Left lung (tissue), 14 donors: ENCODE measurements at places on chromosomes 5 and 9. TPM values are rescaled to one million over a fixed set of nuclear protein-coding genes. Genes with fewer than 3 reads are reported as not detected.

AKNA gene
- 39.1 TPM for polyA plus RNA-seq

HAVCR2 gene
- polyA plus RNA-seq: 1.6 TPM

GALNT12 gene
- 14.6 TPM for polyA plus RNA-seq

IFNA13 gene
- 0.14 TPM for polyA plus RNA-seq

SOX30 gene
- 0.14 TPM for polyA plus RNA-seq

ZNF608 gene
- polyA plus RNA-seq: 95.2 TPM

PCDHA11 gene
- polyA plus RNA-seq: 0.32 TPM

DNA sequence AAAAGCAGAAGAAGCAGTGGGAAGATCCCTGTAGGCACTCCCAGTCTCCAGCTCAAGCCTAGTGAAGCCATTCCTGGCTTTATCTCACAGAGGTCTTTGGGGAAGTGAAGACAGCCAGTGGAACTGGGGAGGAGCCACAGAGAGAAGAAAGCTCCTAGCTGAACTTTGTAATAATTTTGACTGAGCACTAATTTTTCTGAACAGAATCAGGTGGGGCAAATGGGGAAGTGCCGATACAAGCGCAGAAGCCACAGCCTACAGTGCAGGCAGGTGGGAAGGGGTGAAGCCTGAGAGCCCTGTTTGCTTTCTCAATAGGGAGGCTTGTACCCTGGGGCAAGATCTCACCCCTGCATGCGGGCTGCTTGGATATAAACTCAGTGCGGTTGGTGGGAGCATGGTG is 48.4 kb upstream of the SNAPC3 start:
- H3K36me3 ChIP-seq: no peaks in the 10 kb centered on the region
- H3K27me3 ChIP-seq: no peaks in the 10 kb centered on the region
- no peaks in the 10 kb centered on the region for H3K4me1 ChIP-seq
- H3K4me3 ChIP-seq: no peak overlapping the region
- DNase-seq: no peak

DNA sequence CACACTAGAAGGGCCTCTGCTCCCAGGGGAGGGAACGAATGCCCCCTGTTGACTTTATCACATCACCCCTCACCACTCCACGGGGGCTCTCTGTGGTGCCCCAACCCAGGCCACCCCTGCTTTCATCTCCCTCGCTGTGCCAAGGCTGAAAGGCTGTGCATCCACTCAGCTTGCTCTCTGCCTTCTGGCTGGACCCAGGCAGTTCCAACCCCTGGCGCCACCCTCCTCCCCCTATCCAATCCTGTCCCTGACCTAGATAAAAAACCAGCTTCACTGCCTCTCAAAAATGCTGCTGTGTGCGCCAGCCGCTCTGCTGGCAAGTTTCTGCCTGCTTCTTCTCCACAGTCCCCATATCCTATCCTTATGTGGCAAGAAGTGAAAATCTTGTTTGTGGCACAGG is 22.4 kb upstream of the CORO2A start:
- no peaks in the 10 kb centered on the region for H3K27me3 ChIP-seq
- H3K4me1 ChIP-seq: no peaks in the 10 kb centered on the region
- no peak overlapping the region for H3K27ac ChIP-seq
- no peak overlapping the region for H3K4me3 ChIP-seq
- DNase-seq: no peak

GRCh38 chr5:42811591-42812446 is at the start of gene SELENOP:
Gene SELENOP, minus strand, starts transcription at chr5:42811892. Its CDS starts 3,539 bp downstream, at chr5:42808353.
- peaks cover 4% of the 10 kb centered on the region for H3K4me1 ChIP-seq
- no peaks in the 10 kb centered on the region for H3K36me3 ChIP-seq

DNA sequence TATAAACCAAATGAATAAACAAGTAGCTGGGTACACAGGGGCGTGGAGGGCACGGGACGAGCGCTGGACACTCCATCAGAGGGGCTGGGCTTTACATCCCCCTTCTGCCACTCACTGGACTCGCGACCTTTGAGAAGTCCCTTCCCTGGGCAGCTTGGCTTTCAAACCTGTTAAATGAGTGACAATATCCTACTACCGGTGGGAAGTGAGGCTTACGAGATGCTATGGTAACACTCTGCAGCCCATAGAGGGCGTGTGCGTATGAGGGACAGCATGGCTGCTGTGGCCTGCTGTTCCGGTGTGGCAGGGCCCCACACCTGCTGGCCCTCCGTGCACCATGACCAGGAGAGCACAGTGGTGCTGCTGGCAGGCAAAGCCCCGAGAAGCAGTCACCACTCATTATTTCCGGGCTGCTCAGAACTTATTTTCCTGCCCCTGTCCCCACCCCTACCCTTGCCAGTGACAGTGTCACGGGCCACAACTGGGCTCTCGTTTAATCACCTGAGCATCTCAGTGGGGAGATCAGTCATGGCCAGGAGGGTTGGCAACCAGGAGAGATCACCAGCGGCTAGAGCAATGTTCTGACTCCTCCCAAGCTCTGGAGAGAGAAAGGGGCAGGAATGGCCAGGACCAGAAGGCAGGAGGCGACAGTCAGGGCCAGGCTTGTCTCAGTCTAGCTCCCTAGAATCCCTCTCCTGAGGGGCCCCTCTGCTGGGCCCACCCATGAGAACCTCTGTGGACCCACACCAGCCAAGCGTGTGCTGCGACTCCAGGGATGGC is 10.5 kb downstream of the CLTB start:
- no peaks in the 10 kb centered on the region for H3K27me3 ChIP-seq
- no peak for DNase-seq
- H3K4me3 ChIP-seq: no peak overlapping the region
- peaks cover 3% of the 10 kb centered on the region for H3K4me1 ChIP-seq

GRCh38 chr5:77987331-77987730 is 211.2 kb upstream of the TBCA start:
- H3K36me3 ChIP-seq: peaks cover 25% of the 10 kb centered on the region
- DNase-seq: no peak
- peaks cover 4% of the 10 kb centered on the region for H3K27me3 ChIP-seq
- H3K27ac ChIP-seq: no peak overlapping the region
- no peaks in the 10 kb centered on the region for H3K4me1 ChIP-seq
- H3K4me3 ChIP-seq: no peak overlapping the region

- no peaks in the 10 kb centered on the region for H3K36me3 ChIP-seq
- no peaks in the 10 kb centered on the region for H3K27me3 ChIP-seq
- no peak overlapping the region for H3K27ac ChIP-seq
- no peak overlapping the region for H3K4me3 ChIP-seq
- DNase-seq: no peak
- no peaks in the 10 kb centered on the region for H3K4me1 ChIP-seq
These were observed 639.6 kb downstream of the CETN3 start for GRCh38 chr5:89769975-89770374.

DNA sequence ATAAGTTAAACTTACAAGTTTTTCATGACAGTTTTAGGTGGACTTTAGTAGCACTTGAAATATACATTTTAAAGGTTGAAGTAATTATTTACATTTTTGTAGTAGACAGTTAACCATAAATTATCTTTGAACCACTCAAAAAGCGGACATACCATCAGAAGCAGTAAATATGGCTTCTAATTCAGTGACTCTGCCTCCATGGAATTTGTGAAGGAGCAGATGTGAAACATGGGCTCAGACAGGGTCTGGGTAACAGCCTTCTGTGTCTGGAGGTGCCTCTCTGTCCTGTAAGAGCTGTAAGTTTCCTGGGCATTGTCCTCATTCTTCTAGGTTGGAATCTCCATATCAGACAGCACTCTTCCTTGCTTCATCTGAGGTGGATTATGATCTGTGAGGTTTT is 12.4 kb downstream of the RLN2 start:
- no peak overlapping the region for H3K4me3 ChIP-seq
- H3K27me3 ChIP-seq: no peaks in the 10 kb centered on the region
- no peaks in the 10 kb centered on the region for H3K4me1 ChIP-seq
- H3K36me3 ChIP-seq: no peaks in the 10 kb centered on the region
- no peak overlapping the region for H3K27ac ChIP-seq

- no peaks in the 10 kb centered on the region for H3K4me1 ChIP-seq
- no peak for DNase-seq
These were observed 340.9 kb downstream of the KCNN2 start for GRCh38 chr5:114702731-114703130.

DNA sequence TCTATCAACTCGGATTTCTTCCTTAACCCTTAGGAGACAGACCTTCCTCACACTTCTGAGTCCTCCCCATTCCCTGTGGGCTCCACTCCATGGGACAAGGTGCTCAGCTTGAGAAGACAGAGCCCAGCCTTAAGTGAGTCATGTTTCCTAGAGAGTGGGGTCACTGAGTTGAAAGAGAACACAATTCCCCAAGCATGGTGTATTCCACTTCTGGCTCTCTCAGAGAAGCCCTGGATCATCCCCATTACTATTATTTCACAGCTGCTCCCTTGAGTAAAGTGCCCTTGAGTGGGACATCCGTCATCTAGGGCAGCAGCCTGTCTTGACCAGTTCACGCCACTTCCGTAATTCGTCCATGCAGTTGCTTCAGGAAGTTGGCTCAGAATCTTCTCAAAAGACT is 604.8 kb downstream of the BNC2 start:
- no peak overlapping the region for H3K4me3 ChIP-seq
- peaks cover 3% of the 10 kb centered on the region for H3K27me3 ChIP-seq
- no peak overlapping the region for H3K27ac ChIP-seq
- H3K36me3 ChIP-seq: no peaks in the 10 kb centered on the region

GRCh38 chr5:10528056-10528816 is 35.6 kb upstream of the ANKRD33B start:
- H3K27ac ChIP-seq: no peak overlapping the region
- H3K36me3 ChIP-seq: no peaks in the 10 kb centered on the region
- no peak overlapping the region for H3K4me3 ChIP-seq
- H3K4me1 ChIP-seq: peaks cover 4% of the 10 kb centered on the region

GRCh38 chr5:108661024-108661423 is 86.7 kb upstream of the FER start:
- no peak overlapping the region for H3K4me3 ChIP-seq
- no peaks in the 10 kb centered on the region for H3K4me1 ChIP-seq
- no peaks in the 10 kb centered on the region for H3K36me3 ChIP-seq
- DNase-seq: no peak
- H3K27ac ChIP-seq: no peak overlapping the region

- peaks cover under 1% of the 10 kb centered on the region for H3K4me1 ChIP-seq
- H3K36me3 ChIP-seq: no peaks in the 10 kb centered on the region
- no peaks in the 10 kb centered on the region for H3K27me3 ChIP-seq
- H3K4me3 ChIP-seq: no peak overlapping the region
- DNase-seq: no peak
These were observed 131.9 kb downstream of the NPR3 start for GRCh38 chr5:32842813-32843530.

GRCh38 chr5:143516249-143516648 is 112.8 kb upstream of the NR3C1 start:
- H3K27me3 ChIP-seq: no peaks in the 10 kb centered on the region
- H3K4me1 ChIP-seq: no peaks in the 10 kb centered on the region
- no peak overlapping the region for H3K4me3 ChIP-seq
- no peaks in the 10 kb centered on the region for H3K36me3 ChIP-seq

DNA sequence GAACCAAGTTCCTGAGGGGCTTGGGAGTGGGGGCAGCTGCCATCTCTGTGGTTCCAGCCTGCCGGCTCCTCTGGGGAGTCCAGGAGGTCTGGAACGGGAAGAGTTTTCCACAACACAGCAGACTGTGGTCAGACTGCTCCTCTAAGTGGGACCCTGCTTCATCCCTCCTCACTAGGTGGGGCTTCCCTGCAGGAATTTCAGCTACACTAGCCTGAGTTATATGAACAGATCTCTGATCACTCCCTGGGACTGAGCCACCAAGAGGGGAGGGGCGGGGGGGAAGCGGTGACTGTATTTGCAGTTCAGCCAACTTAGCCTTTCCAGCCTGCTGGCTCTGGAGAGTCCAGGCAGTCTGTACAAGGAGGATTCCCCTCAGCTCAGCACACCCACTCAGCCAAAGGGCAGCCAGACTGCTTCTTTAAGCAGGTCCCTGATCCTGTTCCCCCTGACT is 19.4 kb downstream of the DTWD2 start:
- H3K27me3 ChIP-seq: no peaks in the 10 kb centered on the region
- no peaks in the 10 kb centered on the region for H3K36me3 ChIP-seq
- no peak overlapping the region for H3K4me3 ChIP-seq
- no peaks in the 10 kb centered on the region for H3K4me1 ChIP-seq

GRCh38 chr9:13033959-13034693 is 245.4 kb downstream of the MPDZ start:
- H3K27ac ChIP-seq: no peak overlapping the region
- peak; percentile 73 for DNase-seq
- no peaks in the 10 kb centered on the region for H3K27me3 ChIP-seq
- no peak overlapping the region for H3K4me3 ChIP-seq
- no peaks in the 10 kb centered on the region for H3K36me3 ChIP-seq

DNA sequence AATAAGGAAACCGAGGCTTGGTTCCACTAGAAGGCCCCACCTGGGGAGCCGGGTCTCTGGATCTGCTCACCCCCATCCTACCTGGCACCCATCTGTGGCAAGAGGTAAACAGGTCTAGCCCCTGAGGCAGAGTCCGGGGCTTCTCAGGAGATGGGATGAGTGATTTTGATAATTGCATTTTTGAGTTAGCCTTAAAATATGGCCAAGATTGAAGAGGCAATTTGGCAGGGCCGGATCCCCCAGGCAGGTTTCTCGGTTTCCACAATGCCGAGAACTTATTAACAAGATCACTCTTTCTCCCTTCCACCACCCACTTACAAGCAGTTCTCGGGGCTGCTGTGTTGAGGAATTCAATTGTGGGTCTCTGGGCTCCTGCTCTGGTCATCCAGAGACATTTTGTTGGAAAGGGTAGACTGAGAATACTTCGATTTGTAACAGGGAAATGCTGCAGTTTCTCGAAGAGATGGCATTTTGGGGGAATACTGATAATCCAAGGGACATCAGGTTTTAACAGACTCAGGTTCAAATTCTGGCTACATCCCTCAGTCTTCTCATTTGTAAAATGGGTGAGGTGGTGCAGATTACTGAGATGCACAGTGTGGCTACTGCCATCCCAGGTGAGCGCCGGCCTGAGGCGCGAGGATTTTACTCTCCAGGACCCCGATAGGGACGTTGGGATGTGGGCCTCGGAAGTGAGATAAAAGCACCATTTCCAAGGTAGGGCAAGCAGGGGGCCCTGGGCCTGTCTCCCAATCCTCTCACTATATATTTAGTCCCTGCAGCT is 194.2 kb downstream of the CDK5RAP2 start:
- no peak overlapping the region for H3K4me3 ChIP-seq
- no peaks in the 10 kb centered on the region for H3K4me1 ChIP-seq
- no peak overlapping the region for H3K27ac ChIP-seq
- no peak for DNase-seq
- no peaks in the 10 kb centered on the region for H3K27me3 ChIP-seq

GRCh38 chr5:139664727-139665351 is 16.7 kb downstream of the CXXC5 start:
- peaks cover 31% of the 10 kb centered on the region for H3K27me3 ChIP-seq
- peak overlapping the region; percentile 64 for H3K27ac ChIP-seq
- peaks cover 43% of the 10 kb centered on the region for H3K4me1 ChIP-seq
- no peak for DNase-seq
- H3K4me3 ChIP-seq: no peak overlapping the region

GRCh38 chr9:134234687-134235359 is 70.5 kb upstream of the RNU6ATAC start:
- peaks cover 30% of the 10 kb centered on the region for H3K27me3 ChIP-seq
- H3K4me1 ChIP-seq: peaks cover 8% of the 10 kb centered on the region
- H3K36me3 ChIP-seq: no peaks in the 10 kb centered on the region
- DNase-seq: peak; percentile 63
- H3K27ac ChIP-seq: no peak overlapping the region
- no peak overlapping the region for H3K4me3 ChIP-seq
